ENCODE measurements at places on chromosomes 7 and 10.

DNA sequence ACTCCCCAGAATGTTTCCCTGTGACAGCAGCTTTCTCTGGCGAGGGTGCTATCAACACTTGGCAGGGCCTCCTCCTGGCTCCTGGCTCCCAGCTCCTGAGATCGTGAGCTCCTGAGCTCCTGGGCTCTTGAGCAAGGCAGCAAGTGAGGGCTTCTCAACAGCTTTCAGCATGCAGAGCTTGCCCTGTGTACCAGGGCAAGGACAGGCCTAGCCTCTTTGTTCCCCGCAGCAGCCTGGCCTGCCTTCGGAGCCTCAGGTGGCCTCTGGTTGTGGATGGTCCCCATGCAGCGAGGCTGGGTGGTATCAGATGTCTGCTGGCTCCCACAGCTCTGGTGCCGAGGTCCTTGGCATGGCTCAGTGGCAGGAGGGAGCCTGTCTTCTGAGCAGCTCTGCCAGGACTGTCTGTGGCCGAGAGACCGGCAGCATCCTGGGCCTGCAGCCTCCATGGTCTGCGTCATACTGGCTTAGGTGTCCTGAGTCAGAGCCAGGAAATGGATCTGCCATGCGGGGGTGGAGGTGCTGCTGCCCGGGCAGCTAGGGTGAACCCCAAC is 44.2 kb downstream of the ZMIZ1 start:
- peak; percentile 66 for DNase-seq

DNA sequence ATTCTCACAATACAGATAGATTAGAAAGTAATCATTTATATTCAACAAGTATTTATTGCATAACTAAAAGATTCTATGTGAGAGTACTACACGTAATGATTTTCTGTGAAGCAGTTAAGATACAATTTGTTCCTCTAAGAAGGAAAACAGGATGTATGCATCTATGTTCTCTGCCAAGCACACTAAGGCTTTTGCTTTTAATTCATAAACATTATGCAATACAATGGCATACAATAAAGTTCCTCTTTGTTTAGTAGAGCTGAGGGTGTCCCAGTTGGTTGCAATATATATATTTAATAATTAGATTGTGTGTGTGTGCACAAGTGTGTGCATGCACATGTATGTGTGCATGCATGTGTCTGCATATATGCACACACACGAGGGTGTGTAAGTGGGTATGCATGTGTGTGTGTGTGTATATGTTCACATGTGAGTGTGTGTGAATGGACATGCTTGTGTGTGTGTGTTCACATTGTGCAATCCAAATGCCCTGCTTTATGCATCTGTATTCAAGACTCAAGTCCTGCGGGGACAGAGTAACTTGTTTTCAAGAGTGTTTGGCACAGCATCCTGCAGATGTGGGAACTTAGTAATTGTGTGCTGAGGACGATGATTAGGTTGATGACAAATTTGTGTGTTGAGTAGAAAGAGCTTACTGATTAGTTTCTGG is 481.5 kb upstream of the KLF6 start:
- DNase-seq = peak; percentile 47

GRCh38 chr7:110534241-110534931 is 556.5 kb upstream of the LRRN3 start:
- DNase-seq = peak; percentile 15

DNA sequence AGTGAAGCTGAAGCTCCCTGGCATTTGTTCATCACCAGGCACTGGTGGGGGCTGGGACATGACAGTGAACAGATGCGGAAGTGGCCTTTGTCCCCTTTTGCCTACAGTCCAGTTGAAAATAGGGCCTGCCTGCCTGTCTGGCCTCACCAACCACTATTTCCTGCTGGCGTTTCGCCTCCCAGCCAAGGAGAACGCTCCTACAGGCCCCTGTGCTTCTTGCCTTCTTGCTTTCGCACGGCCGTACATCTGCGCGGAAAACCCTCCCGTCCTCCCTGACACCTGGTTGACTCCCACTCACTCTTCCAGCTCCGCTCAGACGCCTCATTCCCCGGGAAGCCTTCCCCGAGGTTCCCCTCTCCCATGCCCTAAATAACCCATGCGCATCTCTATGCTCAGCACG is 317.3 kb downstream of the PRPF18 start:
- no peak for DNase-seq

DNA sequence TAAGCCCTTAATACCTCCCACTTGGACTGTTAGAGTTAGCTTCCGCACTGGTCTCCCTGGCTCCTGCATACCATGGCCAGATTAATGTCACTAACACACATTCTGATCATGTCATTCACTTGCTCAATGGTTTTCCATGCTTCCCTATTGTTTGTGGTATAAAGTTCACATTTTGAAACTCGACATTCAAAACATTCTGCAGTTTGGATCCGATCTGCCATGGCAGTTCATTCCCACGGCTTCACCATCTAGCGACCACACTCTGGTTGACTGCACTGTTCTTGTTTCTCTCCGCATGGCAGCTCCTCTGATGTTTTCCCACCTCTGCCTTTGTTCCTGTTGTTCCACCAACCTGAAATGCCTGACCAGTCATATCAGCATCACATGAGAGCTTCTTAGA is 87.4 kb upstream of the WAC start:
- DNase-seq = no peak

DNA sequence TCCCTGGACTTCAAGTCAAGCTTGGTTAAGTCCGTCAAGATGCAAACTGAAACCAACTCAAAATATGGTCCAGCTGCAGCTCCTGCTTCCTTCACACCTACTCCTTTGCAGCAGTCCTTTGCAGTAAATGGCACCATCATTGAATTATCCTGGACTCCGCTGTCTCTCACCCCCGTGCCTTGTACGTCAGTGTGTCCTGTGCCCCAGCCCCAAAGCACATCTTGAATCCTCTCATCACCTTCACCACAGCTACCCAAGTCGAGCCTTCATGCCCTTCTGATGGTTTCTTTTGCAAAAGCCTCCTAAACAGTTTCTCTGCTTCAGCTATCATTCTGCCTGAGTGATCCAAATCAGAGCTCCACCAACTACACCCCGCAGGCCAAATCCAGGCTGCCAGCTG is 88.4 kb upstream of the LEP start:
- no peak for DNase-seq

DNA sequence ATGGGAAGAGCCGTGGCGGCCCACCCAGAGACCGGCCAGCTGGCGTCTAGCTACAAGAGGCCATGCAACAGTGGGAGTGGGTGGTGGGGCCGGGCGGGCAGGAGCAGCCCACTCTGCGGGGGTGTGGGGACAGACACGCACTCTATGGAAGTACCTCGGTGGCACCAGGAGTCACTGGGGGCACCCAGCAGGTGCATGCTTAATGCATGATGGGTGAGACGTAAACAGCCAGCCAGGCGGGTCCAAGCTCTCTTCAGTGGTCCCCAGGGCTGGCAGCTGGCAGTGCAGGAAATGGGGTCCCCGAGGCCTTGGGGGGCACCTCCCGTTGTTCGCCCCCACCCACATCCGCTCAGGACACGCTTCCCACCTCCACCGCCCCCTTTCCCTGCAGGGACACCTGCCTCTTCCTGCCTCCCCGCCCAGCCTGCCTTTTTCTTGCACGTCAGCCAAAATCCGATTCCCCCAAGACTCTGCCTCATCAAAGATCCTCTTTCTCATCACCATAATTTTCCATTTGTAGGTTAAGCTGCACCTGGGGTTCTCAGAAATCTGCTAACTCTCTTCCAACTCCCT is 22.6 kb upstream of the PSMG3 start:
- no peak for DNase-seq

GRCh38 chr7:118080947-118081346 is 103.0 kb upstream of the LSM8 start:
- DNase-seq = peak; percentile 63

DNA sequence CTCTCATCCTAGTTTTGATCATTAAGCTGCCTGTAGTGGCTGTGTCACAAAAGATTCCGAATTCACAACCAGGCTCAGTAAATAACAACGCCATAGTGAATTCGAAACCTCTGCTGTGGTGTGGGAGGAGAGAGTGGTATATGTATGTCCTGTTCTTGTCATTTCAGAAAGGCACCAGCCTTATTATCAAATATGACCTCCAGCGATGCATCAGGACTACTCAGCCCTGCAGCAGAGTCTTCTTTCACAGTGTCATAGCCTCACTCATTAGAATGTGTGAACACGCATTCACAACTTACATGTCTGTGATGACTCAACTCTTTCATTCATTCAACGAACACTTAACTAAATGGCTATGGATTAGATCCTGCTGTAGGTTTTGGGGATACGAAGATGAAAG is 15.3 kb downstream of the AOC1 start:
- no peak for DNase-seq

DNA sequence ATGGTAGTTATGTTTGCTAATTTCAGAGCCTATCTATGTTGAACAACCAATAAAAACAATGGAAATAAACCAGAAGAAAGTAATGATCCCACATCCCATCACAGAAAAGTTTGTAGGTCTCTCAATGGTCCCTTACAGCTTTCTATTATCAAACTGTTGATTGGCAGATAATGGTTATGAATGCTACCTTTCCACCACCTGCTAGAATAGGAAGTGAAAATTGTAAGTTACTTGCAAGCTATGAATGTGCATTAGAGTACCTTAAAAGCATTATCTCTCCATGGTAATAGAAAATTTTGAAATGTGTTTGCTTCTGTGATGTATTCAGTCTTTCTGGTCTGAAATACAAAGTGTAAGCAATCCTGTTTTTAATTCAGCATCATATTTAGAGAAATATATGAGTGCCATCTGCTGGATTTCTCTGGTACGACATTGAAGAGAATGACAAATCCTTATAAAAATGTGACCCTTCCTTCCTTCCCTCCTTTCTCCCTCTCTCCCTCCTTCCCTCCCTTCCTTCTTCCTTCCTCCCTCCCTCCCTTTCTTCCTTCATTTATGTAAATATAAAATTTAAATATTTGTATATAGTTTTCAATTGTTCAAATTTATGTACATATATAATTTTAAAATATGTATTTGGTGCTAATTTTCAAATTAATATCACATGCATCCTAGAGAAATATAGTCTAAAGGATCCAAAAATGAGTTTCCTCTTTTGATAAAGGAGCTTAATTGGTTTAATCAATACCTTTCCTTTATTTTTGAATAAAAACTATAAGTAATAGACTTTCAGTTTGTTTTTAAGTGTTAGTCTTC is 41.4 kb upstream of the PNLIPRP3 start:
- peak; percentile 39 for DNase-seq

DNA sequence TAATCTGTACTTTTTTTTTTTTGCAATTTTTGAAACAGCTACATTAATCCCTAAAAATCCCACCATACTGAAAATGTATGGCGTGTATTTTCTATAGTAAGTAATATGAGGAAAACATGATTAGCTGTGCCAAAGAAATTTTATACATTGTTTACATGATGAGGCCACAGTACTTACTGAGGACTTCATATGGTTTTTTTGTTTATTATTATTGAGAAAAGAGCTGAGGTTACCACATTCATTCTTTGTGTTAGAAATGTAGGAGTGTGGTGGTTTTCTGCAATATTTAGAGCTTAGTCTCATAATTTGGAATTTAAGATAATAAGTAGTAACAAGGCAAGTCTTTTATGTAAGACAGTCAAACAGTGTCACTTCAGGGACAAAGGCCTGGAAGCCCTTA is 45.1 kb downstream of the SLC25A40 start:
- no peak for DNase-seq

GRCh38 chr7:141275350-141275749 is 201.5 kb downstream of the TMEM178B start:
- DNase-seq = no peak

DNA sequence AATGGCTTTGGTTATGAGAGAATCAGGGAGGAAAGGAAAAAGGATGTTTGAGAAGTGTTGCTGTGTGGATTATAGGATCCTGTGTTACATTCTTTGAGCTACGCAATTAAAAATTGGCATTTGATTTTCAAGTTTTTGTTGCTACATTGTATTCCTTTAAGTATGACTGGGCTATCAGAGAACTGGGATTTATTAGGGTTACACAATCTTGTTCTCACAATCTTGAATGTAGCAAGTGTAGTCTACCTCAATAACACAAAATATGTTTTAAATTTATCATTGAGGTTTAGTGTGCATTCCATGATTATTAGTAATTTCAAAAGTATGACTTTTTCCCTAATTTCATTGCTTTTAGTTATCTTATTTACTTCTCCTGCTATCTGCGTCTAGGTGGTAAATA is 113.9 kb downstream of the CACNB2 start:
- peak; percentile 29 for DNase-seq

DNA sequence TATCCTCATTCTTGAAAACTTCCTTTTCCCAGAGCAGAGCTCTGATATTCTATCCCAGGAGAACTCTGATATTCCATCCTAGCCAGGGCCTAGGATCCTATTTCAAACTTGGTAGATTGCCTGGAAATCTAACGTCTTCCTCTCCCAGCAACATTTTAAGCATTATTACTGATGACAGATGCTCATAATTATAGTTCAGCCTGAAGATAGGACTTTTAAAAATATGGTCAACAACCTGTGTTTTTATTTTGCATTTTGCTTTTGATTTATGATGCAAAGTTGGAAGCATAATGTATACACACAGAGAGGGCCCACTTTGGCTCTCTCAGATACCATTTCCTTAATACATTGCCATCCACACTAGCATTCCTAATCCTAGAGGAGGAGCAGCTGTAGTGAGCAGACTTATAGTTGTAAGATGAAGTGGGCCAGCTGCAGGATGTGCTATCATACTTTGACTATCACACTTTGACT is 457.4 kb upstream of the TPK1 start:
- no peak for DNase-seq

DNA sequence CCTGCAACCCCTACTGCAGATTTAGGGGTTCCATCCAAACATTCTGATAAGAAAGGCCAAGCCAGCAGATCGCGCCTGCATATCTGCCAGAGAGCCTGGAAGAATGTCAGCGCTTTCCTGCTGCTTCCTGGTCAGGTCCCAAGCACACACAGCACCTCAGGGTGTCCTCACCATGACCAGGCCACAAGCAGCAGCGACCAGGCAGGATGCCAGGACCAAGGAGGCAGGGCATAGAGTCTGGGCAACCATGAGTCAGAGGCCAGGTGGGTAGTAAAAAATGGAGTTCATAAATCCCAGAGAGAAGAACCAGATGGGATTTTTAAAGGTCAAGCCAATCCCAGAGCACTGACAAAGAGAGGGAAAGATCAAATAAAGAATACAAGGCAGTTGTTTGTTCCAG is 5.5 kb upstream of the FAM131B start:
- DNase-seq = no peak
